SHP77 (cell line): ENCODE measurements at places on chromosomes 6 and 20.

GRCh38 chr6:119960456-119960855 is 610.9 kb upstream of the MAN1A1 start:
- DNase-seq, result no peak

GRCh38 chr20:48194583-48194982 is 409.3 kb upstream of the SULF2 start:
- DNase-seq, result no peak

GRCh38 chr6:2502096-2502997 is 248.4 kb downstream of the MYLK4 start:
- DNase-seq, result peak; percentile 40

DNA sequence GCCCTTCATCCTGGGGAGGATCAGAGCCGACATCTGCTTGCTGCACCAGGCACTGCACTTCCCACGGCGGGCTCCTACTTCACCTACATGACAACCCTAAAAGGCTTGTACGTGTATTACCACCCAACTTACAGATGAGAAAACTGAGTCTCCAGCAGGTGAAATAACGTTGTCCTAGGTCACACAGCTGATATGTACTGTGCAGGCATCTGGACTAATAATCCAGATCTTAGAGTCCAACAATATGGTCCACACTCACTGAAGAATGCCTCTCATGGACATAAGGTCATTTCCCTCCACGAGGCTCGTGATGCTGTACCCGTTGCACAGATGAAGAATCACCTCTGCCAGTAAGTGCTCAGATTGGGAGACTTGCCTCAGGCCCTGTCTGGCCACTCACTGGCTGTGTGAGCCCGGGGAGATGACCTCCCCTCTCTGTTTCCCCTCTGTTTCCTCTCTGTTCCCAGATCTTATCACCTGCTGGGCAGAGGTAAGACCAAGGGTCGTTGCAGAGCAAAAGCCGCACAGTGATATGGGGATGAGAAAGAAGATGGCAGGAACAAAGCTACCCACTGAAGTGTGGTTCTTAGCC is 32.1 kb downstream of the TGM2 start:
- DNase-seq, result no peak

DNA sequence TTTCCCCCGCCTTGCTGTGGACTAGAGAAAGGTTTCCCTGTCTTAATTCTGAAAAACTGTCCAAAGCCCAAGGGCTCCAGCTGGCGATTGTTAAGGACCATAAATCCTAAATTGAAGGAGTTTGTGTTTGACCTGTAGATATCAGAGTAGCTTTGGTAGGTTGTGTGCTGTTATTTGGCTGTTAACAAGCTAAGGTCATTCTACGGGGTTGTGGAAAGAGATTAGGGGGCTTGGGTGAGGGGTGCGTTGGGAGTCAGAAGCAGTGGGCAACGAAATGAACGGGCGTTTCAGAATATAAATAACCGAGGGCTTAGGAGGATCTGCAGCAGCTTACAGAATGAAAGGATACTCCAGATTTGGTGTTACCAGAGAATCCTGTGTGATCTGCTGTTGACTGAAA is 32.6 kb upstream of the BTN3A2 start:
- DNase-seq, result no peak

DNA sequence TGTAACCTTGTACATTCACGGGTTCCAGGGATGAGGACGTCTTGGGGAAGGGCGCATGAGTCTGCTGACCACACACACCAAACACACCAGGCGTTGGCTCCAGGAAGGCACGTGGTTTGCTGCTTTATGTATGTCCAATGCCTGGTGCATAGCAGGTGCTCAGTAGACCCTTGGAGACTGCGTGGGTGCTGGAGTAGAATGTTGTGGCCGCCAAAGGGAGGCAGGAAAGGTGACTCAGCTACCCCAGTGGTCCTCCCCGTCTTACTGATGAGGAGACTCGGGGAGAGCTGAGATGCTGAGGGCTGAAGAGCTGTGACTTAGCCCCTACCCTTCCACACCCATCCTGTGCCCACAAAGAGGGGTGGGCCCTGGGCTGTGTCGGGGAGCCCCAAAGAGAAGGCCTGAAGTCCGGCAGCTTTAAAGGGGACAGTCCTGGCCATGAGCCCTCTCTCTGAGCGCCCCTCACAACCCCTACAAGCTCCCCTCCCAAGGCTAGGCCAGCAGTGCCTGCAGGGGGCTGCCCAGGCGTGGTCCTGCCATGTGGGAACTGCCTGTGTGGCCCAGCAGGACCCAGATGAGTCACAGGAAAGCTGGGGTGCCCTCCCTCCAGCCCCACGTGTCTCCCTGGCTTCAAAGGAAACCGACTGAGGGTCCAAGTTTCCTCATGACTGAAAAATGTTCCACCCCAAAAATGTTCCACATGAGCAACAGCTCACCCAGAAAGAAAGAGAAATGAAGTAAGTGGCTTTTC is 28.0 kb upstream of the PTGIS start:
- DNase-seq, result no peak

DNA sequence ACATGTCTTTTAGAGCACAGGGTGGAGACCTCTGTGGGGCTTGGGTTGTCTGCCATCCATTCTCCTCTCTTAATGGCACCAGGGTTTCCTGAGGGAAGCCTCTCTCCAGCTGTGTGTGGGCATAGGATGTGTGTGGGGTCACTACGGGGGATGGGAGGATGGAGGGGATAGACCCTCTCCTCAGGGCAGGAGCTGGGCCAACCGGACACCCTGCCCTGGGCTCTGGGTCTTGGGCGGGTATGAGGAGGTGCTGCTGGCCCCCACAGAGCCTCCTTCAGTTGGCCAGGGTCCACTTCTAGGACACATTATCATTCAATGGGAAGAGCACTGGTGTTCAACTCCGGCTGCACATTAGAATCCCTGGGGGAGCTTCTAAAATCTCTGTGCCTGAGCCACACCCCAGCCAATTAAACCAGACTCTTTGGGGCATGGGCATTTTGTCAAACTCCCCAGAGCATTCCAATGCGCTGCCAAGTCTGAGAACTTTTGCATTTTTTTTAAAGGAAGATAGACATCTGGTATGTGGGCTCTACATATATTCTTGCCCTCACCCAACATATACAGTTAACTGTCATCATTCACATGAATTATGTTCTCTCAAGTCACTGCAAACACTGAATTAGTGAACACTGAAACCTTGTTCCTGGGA is 38.5 kb downstream of the TRAM2 start:
- no peak for DNase-seq

- no peak for DNase-seq
Measured at GRCh38 chr6:124443541-124443940, 518.7 kb upstream of the RNF217 start.

GRCh38 chr20:39705032-39705431 is 742.9 kb downstream of the DHX35 start:
- DNase-seq, result no peak
